ENCODE measurements at places on chromosomes 3 and 15.

- no peak for DNase-seq
These were observed 17.9 kb downstream of the KCNMB3 start for GRCh38 chr3:179233043-179233442.

DNA sequence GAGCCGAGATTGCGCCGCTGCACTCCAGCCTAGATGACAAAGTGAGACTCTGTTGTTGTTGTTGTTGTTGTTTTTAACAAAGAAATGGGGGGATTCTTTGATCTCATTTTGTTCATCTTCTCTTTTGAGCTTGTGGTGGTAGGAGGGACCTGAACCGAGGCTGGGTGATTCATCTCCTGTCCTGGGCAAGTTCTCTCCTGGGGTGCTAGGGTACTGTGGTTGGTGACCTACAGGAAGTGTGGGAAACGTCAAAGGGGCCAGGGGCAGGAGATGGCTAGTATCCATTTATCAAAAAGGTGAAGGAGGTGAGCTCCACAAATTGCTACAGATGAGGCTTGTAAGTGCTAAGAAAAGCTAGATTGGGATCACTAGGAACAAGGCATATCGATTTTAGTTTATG, 14.3 kb downstream of the PPCDC start:
- no peak for DNase-seq

- DNase-seq: no peak
These were observed 1.5 kb downstream of the CELF6 start for GRCh38 chr15:72318408-72318942.

GRCh38 chr3:10437272-10437994, 68.0 kb downstream of the ATP2B2 start:
- peak; percentile 73 for DNase-seq

DNA sequence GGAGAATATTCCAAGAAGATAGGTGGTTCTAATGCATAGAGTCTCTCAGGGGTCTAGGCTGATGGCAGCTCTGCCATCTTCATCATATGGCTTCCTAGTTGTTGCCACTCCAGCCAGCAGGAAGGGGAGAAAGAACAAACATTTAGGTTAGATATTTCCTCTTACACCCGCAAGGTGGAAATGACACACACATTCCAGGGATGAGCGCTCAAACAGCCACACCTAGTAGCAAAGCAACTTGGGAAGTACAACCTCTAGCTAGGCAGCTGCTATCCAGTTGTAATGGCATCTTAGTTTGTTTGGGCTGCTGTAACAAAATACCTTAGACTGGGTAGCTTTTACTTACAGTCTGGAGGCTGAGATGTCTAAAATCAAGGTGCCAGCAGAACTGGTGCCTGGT, 51.9 kb upstream of the ADAMTSL3 start:
- DNase-seq: no peak

GRCh38 chr3:88225326-88226008, 75.7 kb downstream of the C3orf38 start:
- DNase-seq: no peak

GRCh38 chr3:170697908-170698307, 112.0 kb upstream of the SLC7A14 start:
- DNase-seq: no peak

DNA sequence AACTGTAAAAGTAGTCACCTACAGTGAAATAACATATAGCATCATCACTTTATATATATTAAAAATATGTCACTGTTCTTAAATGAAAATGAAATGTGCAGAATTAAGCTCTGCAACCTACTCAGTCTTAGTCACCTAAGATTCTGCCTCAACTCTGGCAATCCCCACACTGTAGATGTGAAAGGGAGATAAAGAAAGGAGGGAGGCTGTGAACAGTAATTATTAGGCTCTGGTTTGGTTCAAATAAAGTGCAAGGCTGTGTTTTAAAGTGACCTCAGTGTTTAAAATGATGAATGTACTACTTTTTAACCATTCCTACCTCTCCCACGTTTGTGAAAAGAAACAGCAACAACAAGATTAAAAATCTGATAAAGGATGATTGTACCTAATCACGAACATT, 72.2 kb downstream of the ATP8B4 start:
- DNase-seq: no peak

DNA sequence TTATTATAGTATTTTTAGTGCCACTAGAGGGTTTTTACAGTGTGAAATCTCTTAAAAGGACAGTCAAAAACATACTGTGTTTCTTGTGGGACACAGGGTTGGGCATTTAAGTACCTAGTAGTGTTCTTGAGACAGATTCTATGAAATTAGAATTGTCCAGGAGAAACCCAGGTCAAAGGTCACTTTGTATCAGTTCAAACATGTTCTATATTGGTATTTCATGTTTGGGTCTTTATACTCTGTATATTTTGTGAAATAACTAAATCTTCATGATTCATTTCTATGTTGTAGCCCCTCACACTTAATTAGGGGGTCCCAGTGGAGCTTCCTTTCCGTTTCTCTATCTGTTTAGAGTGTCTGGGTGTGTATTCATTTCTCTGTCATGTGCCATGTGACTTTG, 171.6 kb downstream of the PTPRG start:
- DNase-seq: no peak

- no peak for DNase-seq
These were observed 114.2 kb downstream of the NEDD4 start for GRCh38 chr15:55879181-55879580.

GRCh38 chr15:99989095-99989494, 255.9 kb upstream of the LYSMD4 start:
- DNase-seq: no peak

- no peak for DNase-seq
These were observed 78.8 kb downstream of the AAGAB start for GRCh38 chr15:67175643-67176071.

- no peak for DNase-seq
These were observed 27.1 kb downstream of the CPN2 start for GRCh38 chr3:194323785-194324735.

- DNase-seq: no peak
These were observed 157.9 kb downstream of the OSBPL10 start for GRCh38 chr3:31823184-31823583.

- DNase-seq: no peak
These were observed 11.5 kb downstream of the ACSBG1 start for GRCh38 chr15:78222745-78223395.

DNA sequence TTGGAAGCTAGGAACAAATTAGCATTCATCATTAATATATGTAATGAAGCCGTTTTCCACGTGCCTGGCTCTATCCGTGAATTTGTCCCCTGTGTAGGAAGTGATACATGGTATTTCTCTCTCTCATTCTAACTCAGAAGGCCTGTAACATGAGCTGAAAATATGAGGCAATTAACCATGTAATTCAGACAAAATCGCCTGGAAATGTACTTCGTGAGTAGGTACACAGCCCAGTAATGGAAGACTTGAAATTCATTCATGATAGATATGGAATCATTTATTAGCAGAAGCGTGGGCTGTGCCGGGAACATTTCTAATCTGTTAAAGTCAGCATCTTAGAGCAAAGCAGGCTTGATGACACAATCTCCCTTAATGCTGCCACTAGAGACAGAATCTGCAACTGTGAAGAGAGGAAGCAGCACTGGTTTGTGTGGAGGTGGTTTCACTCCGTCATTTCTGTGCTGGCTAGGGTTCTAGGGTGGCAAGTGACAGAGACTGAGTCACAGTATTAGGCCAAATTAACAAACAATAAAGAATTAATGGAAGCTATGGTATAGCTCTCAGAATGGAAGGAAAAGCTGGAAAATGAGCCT, 225.0 kb upstream of the PROK2 start:
- DNase-seq: no peak

DNA sequence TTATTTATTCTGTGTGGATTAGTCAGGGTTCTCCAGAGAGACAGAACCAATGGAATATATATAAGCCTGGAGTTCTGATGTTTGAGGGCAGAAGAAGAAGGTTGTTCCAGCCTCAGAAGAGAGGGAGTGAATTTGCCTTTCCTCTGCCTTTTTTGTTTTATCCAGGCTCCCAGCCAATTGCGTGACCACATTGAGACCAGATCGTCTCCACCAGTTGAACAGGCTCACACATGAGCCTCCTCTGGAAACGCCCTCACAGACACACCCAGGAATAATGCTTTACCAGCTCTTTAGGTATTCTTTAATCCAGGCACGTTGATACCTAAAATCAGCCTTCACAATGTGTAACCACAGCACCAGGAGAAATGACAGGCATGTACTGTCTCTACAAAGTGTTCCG, 923.1 kb downstream of the TBL1XR1 start:
- no peak for DNase-seq

GRCh38 chr3:100073049-100073713, 41.1 kb downstream of the FILIP1L start:
- DNase-seq: no peak

GRCh38 chr15:98881526-98882520, 125.8 kb downstream of the PGPEP1L start:
- DNase-seq: no peak

DNA sequence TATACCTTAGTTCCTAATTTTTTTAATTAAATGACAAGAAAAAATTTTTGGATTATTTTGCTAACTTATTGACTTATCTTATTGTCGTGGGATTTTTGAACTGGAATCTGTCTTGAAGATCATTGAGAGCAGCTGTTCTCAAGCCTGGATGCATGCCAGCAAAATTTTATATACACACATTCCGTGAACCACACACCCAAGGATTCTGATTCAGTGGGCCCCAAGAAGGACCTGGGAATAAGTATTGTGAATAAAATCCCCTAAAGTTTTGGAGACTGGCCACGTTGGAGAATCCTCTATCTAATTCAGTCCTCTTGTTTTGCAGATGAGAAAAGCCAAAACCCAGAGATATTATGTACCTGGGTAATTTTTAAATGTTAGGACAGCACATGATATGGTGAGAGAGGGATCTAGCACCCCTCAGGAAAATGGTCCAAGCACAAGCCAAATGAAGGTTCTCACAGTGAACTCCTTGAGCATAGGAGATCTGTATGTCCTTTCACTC, 55.2 kb downstream of the UNC13C start:
- DNase-seq: no peak

DNA sequence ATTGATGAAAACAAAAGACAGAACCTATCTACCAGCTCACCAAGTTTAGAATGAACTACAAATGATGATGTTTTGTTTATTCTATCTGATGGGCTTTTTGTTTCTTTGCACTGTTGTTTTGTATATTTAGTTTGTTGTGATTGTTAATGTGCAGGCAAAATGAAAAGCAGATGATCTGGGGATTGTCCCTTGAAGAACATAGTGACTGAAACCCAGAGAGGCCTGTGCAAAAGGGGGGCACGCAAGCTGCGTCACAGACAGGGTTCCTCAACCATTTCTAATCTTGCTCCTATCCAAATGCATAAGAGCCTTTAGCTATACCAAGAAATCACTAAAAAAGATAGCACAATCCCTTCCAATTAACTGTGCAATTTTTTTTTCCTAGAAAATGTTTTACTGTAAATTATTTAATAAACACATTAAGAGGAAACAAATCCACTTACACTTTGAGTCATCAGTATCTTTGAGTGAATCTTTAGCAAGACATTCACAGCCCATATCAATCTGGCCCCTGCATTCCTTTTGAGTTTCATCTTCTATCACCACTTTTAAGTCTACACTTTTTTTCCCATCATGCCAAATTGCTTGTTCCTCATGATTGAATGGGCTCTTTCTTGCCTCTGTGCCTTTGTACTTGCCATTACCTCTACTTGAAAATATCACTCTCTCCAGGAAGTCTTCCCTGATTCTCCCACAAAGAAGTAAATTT, 220.3 kb downstream of the ATP8B4 start:
- DNase-seq: no peak

DNA sequence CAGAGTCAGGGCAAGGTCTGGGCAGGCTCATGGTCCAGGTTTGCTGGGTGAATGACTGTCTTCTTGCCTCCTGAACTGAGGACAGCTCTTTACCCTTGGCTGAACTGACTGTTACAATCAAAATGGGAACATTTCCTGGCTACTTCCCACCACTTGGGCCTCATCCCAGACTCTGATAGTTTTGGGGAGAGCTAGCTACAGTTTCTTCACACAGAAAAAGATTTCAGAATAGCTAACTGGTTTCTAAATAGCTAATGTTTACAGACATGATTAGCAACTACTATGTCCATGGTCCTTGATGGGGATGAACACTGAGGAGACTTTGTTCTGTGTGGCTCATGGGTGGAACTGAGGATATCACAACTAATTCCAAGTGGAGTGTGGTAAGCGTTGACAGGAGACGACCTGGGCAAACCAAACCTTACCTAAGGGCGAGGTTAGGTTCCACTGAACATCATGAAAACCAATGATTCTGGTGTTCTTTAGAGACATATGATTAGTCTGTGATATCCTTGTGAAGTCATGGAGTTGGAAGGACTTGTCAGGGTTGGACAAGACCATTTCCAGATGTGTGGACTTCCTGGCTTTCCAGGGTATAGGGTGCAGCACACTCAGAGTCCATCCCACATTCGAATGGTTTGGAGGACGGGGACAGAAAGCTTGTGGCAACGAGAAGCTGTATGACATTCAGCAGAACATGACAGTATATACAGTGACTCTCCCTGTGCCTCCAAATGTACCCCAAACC, 7.3 kb downstream of the ALPK3 start:
- no peak for DNase-seq

DNA sequence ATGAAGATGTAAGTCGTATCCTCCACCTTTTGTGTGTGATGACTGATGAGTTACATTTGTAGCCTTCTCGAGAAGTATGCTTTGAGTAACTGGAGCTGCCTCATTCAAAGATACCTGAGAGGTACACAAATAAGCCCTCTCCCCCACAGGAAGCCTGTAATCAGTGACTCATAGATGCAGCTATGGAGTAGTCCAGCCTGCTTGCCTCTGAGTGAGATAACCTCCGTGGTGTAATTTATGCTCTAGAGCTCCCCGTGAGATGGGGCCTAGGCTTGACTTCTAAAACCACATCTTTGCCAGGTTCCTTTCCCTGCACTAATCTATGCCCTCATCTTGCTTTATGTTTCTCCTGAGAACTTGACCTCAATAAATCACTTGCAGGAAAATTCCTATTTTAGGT, 291.7 kb downstream of the SUCLG2 start:
- DNase-seq: peak; percentile 43

GRCh38 chr3:5390936-5391625, 203.6 kb downstream of the EDEM1 start:
- no peak for DNase-seq

DNA sequence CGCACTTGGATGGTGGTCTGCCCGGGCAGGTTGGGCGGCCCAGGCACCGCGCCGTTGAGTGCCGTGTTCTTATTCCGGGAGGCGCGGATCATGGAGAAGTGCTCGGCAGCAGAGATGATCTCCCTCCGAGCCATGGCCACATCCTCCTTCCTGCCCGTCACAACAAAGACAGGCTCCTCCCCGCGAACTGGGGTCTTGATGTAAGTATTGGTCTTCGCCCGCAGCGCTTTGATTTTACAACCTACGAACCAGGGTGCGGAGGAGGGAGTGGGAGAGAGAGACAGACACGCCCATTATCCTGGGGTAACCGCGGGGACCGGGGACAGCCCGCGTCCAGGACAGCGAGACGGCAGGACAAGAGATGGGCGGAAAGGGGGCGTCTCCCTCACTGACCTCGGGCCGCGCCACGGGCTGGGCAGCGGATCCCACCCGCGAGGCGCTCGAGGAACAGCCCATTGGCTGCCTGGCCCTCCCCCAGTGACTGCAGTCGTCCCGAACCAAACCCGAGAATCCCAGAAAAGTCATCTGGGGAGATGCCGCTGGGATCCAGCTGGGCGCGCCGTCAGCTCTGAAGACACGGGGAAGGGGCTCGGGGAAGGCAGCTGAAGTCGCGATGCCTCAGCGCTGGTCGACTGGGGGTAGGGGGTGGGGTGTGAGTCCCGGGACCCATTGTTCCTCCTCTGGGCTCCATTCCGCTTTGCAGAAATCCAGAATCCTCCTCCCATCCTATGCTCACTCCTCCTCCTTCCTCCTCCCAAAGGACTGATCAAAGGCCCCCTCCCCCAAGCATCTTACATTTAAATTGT, 1.2 kb downstream of the MEX3B start:
- no peak for DNase-seq

Measured in stimulated activated CD8-positive, alpha-beta memory T cell treated with anti-CD3 and anti-CD28 coated beads, Interleukin-7, amount 100 ng/mL, for 48 hours (primary cell).